ENCODE measurements at places on chromosomes 5 and 9. TPM values are rescaled to one million over a fixed set of nuclear protein-coding genes. Genes with fewer than 3 reads are reported as not detected.

TRIM36 gene
- 1.2 TPM for total RNA-seq

SFXN1 gene
- 25.1 TPM for total RNA-seq

SOHLH1 gene
- not detected for total RNA-seq

SMIM15 gene
- total RNA-seq, result 32.2 TPM

GIN1 gene
- 9.2 TPM for total RNA-seq

SLC23A1 gene
- total RNA-seq, result 0.30 TPM

ARID3C gene
- not detected for total RNA-seq

CDC25C gene
- total RNA-seq, result 3.5 TPM

OR1Q1 gene
- total RNA-seq, result not detected

TICAM2 gene
- 2.2 TPM for total RNA-seq

GGTA1 gene
- 9.6 TPM for total RNA-seq

FBP1 gene
- 5.1 TPM for total RNA-seq

PCDHB8 gene
- 0.49 TPM for total RNA-seq

OMD gene
- 16.0 TPM for total RNA-seq

SPARC gene
- 3,092 TPM for total RNA-seq

SEPTIN8 gene
- 45.1 TPM for total RNA-seq

HMMR gene
- total RNA-seq, result 12.2 TPM

FGD3 gene
- total RNA-seq, result 5.9 TPM

HTR4 gene
- total RNA-seq, result not detected

MYOT gene
- 26.8 TPM for total RNA-seq

CDC20B gene
- total RNA-seq, result not detected

LCN12 gene
- total RNA-seq, result not detected

SLC35D2 gene
- 8.0 TPM for total RNA-seq

EFCAB9 gene
- total RNA-seq, result not detected

FYB1 gene
- 6.2 TPM for total RNA-seq

F12 gene
- 1.3 TPM for total RNA-seq

GPR151 gene
- total RNA-seq, result not detected

PRDM9 gene
- total RNA-seq, result not detected

All from skin of body (tissue), 3 donors.